Activated CD4-positive, alpha-beta T cell treated with anti-CD3 and anti-CD28 coated beads, Interleukin-2, Interleukin-6, amounts not matched to agents 100 ng/mL and 50 ng/mL, durations not matched to agents 16 hours and 8 hours (primary cell): ENCODE measurements at places on chromosomes 16 and 17.
A peak's percentile ranks its signal among the peaks of the same experiment; 100 is the strongest.

GRCh38 chr16:78353640-78354275 is 254.3 kb downstream of the WWOX start:
- no peak for DNase-seq

DNA sequence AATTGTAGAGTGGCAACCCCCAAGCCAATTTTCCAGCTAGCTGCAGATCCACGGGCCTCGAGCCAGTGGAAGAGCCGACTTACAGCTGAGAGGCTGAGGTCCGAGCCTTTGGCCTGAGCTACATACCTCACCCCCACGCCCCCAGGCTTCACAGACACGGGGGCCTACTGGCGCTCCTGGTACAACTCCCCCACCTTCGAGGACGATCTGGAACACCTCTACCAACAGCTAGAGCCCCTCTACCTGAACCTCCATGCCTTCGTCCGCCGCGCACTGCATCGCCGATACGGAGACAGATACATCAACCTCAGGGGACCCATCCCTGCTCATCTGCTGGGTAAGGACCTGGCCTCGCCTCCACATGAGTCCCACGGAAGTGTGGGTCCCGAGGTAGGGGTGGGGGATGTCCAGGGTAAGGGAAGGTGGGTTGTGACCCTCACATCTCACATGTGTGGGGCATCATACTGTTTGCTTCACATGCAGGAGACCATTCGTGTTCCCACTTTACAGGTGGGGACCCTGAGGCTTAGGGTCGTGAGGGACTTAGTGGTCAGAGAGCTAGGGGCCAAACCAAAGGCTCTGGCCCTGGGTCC is 3.4 kb downstream of the ACE start:
- no peak for DNase-seq

DNA sequence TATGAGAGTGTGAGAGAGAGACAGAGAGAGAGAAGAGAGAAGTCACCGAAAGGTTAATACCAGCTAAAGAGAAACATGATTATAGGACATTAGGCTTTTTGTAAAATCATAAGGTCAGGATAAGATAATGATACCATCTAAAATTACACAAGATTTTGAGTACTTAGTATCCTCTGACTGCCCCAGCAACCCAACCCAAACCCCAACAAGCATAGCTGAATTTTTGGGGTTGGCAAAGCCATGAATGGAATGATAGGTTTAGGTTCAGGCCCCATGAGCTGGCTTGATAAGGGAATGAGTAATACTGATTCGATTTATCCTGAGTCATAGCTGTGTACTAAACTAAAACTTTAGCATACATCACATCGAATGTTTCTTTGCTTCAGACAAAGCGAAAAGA is 259.5 kb downstream of the IRX3 start:
- DNase-seq: no peak

- DNase-seq: peak; percentile 40
Measured at GRCh38 chr16:709566-710499, 4.2 kb upstream of the FBXL16 start.

GRCh38 chr16:29745853-29746345 is at the start of gene C16orf54:
C16orf54 (minus strand) TSS chr16:29745990; CDS start chr16:29744951, 1,039 bp downstream.
- peak; percentile 95 for DNase-seq

- peak; percentile 96 for DNase-seq
Measured at GRCh38 chr17:63848834-63849689, 6.6 kb upstream of the SMARCD2 start.

- DNase-seq: no peak
Measured at GRCh38 chr17:31385428-31386285, 5.8 kb upstream of the RAB11FIP4 start.
